ENCODE measurements at places on chromosomes 6 and 20.

DNA sequence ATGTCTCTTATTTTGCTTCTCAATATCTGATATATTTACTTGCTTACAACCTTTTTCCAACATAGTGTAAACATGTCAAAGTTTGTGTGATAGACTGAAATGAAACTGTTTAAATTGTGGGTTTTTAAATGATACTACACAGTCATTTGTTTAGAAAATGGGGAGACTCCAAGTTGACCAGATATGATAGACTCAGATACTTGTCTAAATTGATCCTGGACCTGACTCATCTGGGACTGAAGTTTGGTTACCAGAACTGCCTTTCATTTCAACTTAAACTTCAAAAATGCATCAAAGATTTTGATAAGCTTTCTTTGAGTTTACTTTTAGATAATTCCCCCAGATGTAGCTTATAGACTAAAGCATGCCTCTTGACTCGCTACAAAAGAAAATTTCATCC, 27.0 kb upstream of the PRL start:
- no peak for DNase-seq
- H3K4me3 ChIP-seq = no peak overlapping the region
- no peaks in the 10 kb centered on the region for H3K4me1 ChIP-seq
- H3K36me3 ChIP-seq = no peaks in the 10 kb centered on the region
- H3K27me3 ChIP-seq = no peaks in the 10 kb centered on the region

DNA sequence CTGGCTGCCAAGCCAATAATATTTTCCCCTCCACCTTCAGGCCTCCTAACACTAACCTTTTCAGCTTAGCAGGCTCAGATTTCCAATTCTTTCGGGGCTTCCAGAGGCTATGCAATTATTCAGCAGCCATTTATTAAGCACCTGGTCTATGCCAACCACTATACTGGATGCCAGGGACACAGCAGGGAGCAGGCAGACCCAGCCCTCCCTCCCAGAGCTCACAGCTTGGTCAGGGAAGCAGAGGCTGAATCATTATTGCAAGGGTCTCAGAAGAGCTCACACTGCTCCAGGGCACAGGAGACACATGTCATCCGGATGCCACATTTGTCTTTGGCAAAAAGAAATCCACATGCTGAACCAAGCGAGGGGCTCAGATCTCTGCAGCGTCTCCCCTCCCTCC, 1.3 kb downstream of the BPIFB1 start:
- H3K27me3 ChIP-seq = peaks cover 22% of the 10 kb centered on the region
- no peaks in the 10 kb centered on the region for H3K4me1 ChIP-seq
- H3K4me3 ChIP-seq = no peak overlapping the region
- no peak overlapping the region for H3K27ac ChIP-seq
- H3K36me3 ChIP-seq = no peaks in the 10 kb centered on the region

DNA sequence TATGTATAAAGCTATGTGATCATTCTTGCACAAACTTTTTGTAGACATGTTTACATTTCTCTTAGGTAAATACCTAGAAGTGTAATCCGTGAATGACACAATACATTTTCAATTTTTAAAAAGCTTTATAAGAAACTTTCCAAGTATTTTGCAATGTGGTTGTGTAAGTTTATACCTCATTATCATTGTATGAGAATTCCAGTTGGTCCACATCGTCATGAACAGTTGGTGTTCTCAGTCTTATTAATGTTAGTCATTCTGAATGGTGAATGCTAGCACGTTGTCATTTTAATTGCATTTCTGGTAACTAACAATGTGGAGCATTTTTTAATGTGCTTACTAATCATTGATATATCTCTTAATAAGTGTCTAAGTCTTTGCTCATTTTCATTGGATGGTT, 116.5 kb upstream of the F13A1 start:
- H3K4me3 ChIP-seq = no peak overlapping the region
- no peak overlapping the region for H3K27ac ChIP-seq
- peaks cover 5% of the 10 kb centered on the region for H3K36me3 ChIP-seq
- peaks cover 43% of the 10 kb centered on the region for H3K27me3 ChIP-seq
- DNase-seq = no peak

DNA sequence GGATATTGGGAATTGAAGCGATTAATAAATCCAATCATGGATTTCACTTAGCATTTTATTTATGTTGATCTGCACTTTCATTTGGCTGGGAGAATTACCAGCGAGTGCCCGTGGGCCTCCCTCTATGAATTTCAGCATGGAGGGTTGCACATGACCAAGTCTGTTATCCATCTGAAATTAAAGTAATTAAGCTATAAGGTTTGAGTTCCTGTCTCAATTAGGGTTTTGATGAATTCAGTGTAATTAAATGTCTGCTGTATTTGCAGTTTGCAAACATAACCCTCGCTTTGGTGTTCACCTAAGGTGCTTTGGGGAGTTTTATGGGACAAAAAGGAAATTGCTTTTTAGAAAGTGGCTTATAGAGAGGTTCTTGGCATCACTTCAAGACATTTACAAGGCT, 169.8 kb upstream of the RIN2 start:
- H3K27me3 ChIP-seq = peaks cover 6% of the 10 kb centered on the region
- H3K36me3 ChIP-seq = no peaks in the 10 kb centered on the region
- H3K4me1 ChIP-seq = no peaks in the 10 kb centered on the region
- no peak overlapping the region for H3K27ac ChIP-seq
- no peak overlapping the region for H3K4me3 ChIP-seq
- DNase-seq = no peak

GRCh38 chr20:12723811-12724210, 285.0 kb upstream of the SPTLC3 start:
- H3K27me3 ChIP-seq = no peaks in the 10 kb centered on the region
- H3K4me1 ChIP-seq = no peaks in the 10 kb centered on the region
- H3K36me3 ChIP-seq = no peaks in the 10 kb centered on the region
- DNase-seq = no peak

GRCh38 chr6:7137335-7138045, 29.7 kb downstream of the RREB1 start:
- H3K36me3 ChIP-seq = no peaks in the 10 kb centered on the region
- no peaks in the 10 kb centered on the region for H3K27me3 ChIP-seq
- peak overlapping the region; percentile 88 for H3K4me3 ChIP-seq
- peak overlapping the region; percentile 92 for H3K27ac ChIP-seq
- peaks cover 55% of the 10 kb centered on the region for H3K4me1 ChIP-seq
